ENCODE measurements at places on chromosomes 13 and 19. TPM values are rescaled to one million over a fixed set of nuclear protein-coding genes. Genes with fewer than 3 reads are reported as not detected.

The GAPDHS gene
- not detected for total RNA-seq

The SRRM5 gene
- 0.98 TPM for total RNA-seq

- no peak for DNase-seq
- no peaks in the 10 kb centered on the region for H3K36me3 ChIP-seq
- no peaks in the 10 kb centered on the region for H3K27me3 ChIP-seq
- H3K4me1 ChIP-seq, result no peaks in the 10 kb centered on the region
These were observed 2.6 kb downstream of the ZSCAN4 start for GRCh38 chr19:57671124-57671895.

- no peaks in the 10 kb centered on the region for H3K27me3 ChIP-seq
- no peaks in the 10 kb centered on the region for H3K36me3 ChIP-seq
- peaks cover 92% of the 10 kb centered on the region for H3K4me1 ChIP-seq
- no peak for DNase-seq
These were observed 71.4 kb downstream of the RASA3 start for GRCh38 chr13:114061047-114061446.

DNA sequence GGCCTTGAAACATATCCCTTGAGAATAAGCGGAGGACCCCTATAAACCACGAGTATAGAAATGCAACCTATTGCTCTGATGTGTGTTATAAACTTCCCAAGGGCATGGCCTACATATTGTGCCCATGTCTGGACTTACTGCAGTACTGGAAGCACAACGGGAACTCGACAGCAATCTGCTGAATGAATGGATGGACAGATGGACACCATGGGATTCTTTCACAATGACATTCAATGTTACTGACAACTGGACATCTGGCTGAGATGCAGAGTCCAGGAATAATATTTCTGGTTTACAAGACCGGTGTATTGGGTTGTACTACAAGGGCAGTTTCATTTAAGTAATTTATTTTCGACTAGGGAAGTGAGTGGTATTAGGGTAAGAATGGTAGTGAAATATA, 123.7 kb downstream of the MIPEP start:
- no peak overlapping the region for H3K27ac ChIP-seq
- no peaks in the 10 kb centered on the region for H3K36me3 ChIP-seq
- DNase-seq, result no peak
- no peak overlapping the region for H3K4me3 ChIP-seq
- H3K27me3 ChIP-seq, result no peaks in the 10 kb centered on the region

DNA sequence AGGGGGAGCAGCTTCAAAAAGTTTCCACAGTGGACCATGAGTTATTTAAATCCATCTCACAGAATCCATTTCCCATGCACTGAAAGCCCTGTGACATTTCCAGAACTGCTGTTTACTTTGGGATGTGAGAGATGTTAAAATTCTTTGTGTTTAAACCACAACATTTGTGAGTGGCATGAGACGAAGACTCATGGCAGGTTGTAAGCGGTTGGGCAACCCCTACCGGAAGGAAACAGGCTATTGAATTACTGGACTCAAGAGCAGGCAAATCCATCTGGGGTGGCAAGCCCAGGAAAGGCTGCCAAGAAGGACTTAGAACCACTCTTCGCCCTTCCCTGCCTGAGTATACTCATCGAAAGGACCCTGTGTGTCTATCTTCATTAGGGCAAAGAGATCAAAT, 22.3 kb upstream of the CLDN10 start:
- no peaks in the 10 kb centered on the region for H3K27me3 ChIP-seq
- H3K4me3 ChIP-seq, result no peak overlapping the region
- no peak for DNase-seq
- H3K4me1 ChIP-seq, result no peaks in the 10 kb centered on the region

GRCh38 chr19:56837492-56838023, 3.0 kb downstream of the PEG3 start:
- no peaks in the 10 kb centered on the region for H3K27me3 ChIP-seq
- DNase-seq, result no peak
- no peaks in the 10 kb centered on the region for H3K4me1 ChIP-seq
- H3K36me3 ChIP-seq, result no peaks in the 10 kb centered on the region

GRCh38 chr13:110653271-110653670, 37.9 kb downstream of the NAXD start:
- H3K27me3 ChIP-seq, result no peaks in the 10 kb centered on the region
- no peak overlapping the region for H3K27ac ChIP-seq
- no peak for DNase-seq
- H3K36me3 ChIP-seq, result no peaks in the 10 kb centered on the region
- no peaks in the 10 kb centered on the region for H3K4me1 ChIP-seq

All from vagina (tissue), 2 donors.